ENCODE measurements at places on chromosomes 5 and 9. TPM values are rescaled to one million over a fixed set of nuclear protein-coding genes. Genes with fewer than 3 reads are reported as not detected.

OR13C4 gene
- total RNA-seq = not detected

CTXN3 gene
- not detected for total RNA-seq

GRCh38 chr5:107661038-107661649, 9.6 kb downstream of the EFNA5 start:
- H3K36me3 ChIP-seq = no peaks in the 10 kb centered on the region
- H3K4me1 ChIP-seq = no peaks in the 10 kb centered on the region
- no peak overlapping the region for H3K27ac ChIP-seq
- no peak overlapping the region for H3K4me3 ChIP-seq
- no peak for DNase-seq

GRCh38 chr5:54162184-54162583, 148.2 kb downstream of the ARL15 start:
- H3K4me1 ChIP-seq = peaks cover 2% of the 10 kb centered on the region
- H3K27me3 ChIP-seq = no peaks in the 10 kb centered on the region
- H3K4me3 ChIP-seq = no peak overlapping the region

GRCh38 chr9:107178293-107178692, 104.8 kb upstream of the RAD23B start:
- DNase-seq = no peak
- H3K4me3 ChIP-seq = no peak overlapping the region
- no peak overlapping the region for H3K27ac ChIP-seq
- peaks cover 24% of the 10 kb centered on the region for H3K27me3 ChIP-seq

Measured in naive thymus-derived CD8-positive, alpha-beta T cell (primary cell).